ENCODE measurements at places on chromosomes 11 and 22. TPM values are rescaled to one million over a fixed set of nuclear protein-coding genes. Genes with fewer than 3 reads are reported as not detected.

GRCh38 chr11:48354677-48355076, 11.6 kb downstream of the OR4C5 start:
- DNase-seq: no peak

DNA sequence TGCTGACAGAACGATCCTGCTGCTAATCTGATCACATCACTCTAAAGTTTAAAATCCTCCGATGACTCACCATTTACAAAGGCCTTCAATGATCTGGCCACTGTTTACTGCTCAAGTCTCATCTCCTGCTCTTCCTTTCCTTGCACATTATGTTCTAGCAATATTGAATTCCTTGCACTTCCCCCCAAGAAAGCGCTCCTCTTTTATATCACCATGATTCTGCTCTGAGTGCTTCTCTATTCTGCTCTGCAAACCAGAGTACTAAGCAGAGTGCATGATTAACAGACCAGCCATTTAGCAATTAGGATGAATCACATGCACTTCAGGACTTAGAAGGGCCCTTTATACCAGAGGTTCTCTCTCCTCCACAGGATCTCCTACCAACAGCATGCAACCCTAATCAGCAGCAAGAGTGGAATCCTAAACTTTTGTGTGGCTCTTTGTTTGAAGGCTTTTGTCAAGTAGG, 1122.8 kb upstream of the CCDC90B start:
- DNase-seq: no peak

GRCh38 chr11:19259487-19260345, 19.0 kb upstream of the E2F8 start:
- DNase-seq: no peak

- no peak for DNase-seq
Observed at GRCh38 chr11:97361812-97362378, 972.1 kb downstream of the JRKL start.

- no peak for DNase-seq
Observed at GRCh38 chr22:36452250-36452977, 29.0 kb downstream of the TXN2 start.

GRCh38 chr11:44456544-44457300, 108.7 kb upstream of the CD82 start:
- DNase-seq: no peak

- no peak for DNase-seq
Observed at GRCh38 chr11:110712659-110713448, 617 bp upstream of the ARHGAP20 start.

DNA sequence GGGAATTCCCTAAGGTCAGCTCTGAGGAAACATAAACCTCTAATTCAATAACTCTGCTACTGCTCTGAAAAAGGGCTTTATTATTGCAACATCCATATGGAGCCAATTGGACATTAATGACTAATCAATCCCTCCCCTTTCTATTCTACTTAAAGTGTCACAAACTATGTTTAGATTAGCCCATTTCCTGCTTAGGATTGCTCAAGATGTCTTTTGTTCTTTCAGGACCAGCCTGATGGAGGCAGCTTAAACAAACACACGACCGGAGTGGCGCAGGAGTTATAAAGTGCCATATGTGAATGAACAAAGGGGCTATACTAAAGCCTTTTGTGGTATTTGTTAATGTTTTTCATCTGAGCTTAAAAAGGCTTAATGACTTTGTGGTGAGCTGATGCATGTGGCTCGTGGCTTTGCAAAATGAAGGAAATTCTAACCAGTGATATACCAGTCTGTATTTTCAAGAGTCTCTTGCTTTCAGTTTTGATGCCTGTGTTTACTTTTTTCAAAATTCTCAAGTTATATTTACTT, 354.4 kb downstream of the SOX6 start:
- peak; percentile 41 for DNase-seq

DNA sequence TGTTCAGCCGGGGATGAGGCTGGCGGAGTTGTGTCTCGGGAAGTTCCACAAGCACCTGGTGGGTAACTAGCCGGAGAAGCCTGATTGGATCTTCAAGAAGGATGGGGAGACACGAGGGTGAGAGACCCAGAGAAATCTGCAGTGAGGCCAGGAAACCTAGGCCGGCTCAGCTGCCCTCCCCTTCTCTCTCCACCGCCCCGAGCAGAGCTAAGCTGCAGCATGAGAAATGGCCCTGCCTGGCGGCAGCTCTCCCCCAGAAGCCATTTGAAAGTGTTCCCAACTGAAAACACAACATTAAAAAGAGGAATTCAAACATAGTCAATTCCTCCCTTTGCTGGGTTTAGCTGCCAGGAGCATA, 77.8 kb upstream of the SHISAL1 start:
- DNase-seq: no peak

RFPL2 gene
- 0.58 TPM for polyA plus RNA-seq

SNX19 gene
- 54.1 TPM for polyA plus RNA-seq

OR5B21 gene
- polyA plus RNA-seq: not detected

NFRKB gene
- 36.2 TPM for polyA plus RNA-seq

KCTD14 gene
- 16.8 TPM for polyA plus RNA-seq

All from right renal cortex interstitium (tissue), 3 donors.